HS-27A (cell line): ENCODE measurements at places on chromosomes 3 and 15.

GRCh38 chr15:30650012-30650929, 24.3 kb downstream of the ARHGAP11B start:
- no peak for DNase-seq

- DNase-seq = no peak
Measured at GRCh38 chr15:68651916-68652525, 73.2 kb downstream of the CORO2B start.

GRCh38 chr3:185931777-185932612, 5.8 kb downstream of the TRA2B start:
- no peak for DNase-seq

GRCh38 chr15:34327906-34328305, 9.7 kb downstream of the SLC12A6 start:
- DNase-seq = no peak

- DNase-seq = no peak
Measured at GRCh38 chr3:30694668-30695067, 88.3 kb downstream of the TGFBR2 start.

DNA sequence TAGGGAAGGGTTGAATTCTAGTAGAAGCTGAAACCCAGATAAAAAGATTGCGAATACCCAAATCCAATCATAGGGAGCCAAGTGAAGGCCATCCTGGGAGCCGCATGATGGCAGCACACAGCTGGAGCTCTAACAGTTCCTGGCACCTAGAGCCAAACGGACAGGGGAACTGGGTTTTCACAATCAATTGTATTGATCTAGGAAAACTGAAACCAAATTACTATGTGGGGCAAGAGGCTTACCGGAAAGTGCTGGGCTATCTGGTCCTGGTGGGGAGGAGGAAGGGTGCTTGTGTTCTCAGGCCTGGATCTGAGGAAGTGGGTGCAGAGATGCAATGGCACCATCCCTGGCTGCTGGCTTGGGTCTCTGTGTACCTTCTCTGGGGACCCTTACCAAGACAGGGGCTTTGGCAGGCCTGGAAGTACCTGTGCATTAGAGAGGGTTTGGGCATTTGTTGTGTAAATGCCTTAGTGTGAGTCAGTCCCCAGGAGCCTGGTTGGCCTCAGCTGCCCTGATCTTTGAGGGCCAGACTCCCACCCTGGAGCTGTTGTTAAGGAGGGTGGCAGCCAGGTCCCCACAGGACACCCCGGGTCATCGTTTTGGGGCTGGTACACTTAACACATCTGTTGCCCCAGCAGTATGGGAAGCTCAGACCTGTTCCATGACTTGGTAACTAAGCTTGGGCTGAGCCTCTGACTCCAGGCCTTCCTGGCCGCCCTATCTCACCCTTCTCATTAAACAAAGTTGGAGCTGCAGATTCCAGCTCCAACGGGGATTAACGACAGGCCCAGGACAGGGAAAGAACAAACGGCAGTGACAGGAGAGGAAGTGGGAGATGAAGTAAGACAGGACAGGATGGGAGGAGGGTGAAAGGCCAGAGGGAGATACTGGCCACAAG, 8.9 kb upstream of the FURIN start:
- no peak for DNase-seq

DNA sequence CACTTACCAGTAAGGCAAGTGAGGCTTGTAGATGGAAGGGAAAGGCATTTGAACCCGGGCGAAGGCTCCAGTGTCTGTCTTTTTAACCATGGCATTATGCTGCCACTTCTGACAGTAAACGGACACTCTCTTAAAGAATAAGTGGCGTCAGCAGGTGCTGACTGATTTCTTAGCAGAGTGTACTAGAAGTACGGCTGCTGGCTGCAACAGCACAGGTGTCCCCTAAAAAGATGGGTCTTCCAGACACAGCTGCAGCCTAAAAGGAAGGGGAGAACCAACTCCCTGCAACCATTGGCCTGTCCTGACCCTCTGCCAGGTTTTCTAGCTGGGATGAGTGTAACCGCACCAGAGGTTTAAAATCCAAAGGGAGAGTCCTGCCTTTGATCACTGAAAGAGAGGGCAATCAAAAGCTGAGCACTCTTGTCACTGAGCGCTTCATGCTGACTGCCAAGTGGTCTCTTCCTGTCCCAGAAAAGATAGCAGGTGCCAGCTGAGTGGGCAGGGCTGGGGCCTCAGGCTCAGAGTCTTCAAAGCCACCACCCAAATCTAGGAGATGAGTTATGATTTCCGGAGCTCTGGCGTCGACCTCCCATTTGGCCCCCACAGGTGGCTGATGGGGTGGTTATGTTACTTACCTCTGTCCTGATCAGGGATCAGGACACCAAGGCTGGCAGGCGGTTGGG, 255.8 kb downstream of the SLCO3A1 start:
- no peak for DNase-seq

DNA sequence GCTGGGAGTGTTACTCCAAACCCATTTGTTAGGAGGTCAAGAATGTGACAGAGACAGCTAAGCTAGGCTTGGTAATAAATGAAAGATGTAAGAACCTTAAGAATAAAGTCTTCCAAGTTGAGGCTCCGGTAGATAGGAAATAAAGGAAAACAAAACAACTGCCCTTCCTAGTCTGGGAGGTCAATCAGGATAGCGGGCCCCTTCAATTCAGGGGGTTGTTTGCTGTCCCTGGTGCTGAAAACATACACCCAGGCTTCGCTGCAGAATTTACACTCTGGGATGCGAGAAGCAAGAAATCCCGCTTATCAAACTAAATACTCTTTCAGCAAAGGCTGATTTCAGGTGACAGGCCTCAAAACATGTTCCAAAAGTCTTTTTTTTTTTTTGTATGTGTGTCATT, 393.4 kb downstream of the NTRK3 start:
- DNase-seq = no peak

DNA sequence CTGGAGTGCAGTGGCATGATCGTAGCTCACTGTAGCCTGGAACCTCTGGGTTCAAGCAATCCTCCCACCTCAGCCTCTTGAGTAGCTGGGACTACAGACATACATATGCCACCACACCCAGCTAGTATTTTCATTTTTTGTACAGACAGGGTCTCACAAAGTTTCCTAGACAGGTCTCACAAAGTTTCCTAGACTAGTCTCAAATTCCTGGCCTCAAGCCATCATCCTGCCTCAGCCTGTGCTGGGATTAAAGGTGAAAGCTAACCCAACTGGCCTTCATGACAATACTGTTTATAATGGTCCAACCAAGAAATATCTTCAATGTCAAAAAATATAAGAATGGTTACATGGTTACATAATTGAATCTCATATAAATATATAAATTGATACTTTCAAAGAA, 24.0 kb downstream of the GPR176 start:
- no peak for DNase-seq
